ENCODE measurements at places on chromosomes 3 and 15.

DNA sequence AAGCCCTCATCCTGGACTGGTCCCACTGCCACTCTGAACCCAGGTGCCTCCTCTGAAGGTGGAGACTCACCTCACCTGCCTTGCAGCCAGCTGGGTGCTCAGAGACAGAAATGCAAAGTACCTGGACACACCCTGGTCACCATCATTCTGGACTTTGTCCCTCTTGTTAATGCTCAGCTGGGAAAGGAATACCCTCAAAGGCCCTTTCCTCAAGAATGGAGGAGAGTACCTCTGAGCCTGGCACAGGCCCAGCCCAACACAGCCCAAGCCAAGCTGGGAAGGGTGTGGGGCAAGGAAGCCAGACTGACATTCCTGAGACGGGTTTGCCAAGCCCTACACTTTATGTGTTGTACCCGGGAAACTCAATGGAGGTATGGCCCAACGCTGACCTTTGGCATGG lies 983 bp upstream of the ALAS1 start:
- no peak for DNase-seq

GRCh38 chr3:126964950-126965349 lies 18.0 kb upstream of the PLXNA1 start:
- no peak for DNase-seq

- DNase-seq: no peak
Observed at GRCh38 chr3:48338635-48339034, 5.2 kb upstream of the SPINK8 start.

- no peak for DNase-seq
Observed at GRCh38 chr3:136512381-136512780, 239.8 kb downstream of the STAG1 start.

- DNase-seq: no peak
Observed at GRCh38 chr15:64004056-64004455, 42.2 kb downstream of the DAPK2 start.

- no peak for DNase-seq
Observed at GRCh38 chr3:18725668-18726407, 300.7 kb upstream of the SATB1 start.

DNA sequence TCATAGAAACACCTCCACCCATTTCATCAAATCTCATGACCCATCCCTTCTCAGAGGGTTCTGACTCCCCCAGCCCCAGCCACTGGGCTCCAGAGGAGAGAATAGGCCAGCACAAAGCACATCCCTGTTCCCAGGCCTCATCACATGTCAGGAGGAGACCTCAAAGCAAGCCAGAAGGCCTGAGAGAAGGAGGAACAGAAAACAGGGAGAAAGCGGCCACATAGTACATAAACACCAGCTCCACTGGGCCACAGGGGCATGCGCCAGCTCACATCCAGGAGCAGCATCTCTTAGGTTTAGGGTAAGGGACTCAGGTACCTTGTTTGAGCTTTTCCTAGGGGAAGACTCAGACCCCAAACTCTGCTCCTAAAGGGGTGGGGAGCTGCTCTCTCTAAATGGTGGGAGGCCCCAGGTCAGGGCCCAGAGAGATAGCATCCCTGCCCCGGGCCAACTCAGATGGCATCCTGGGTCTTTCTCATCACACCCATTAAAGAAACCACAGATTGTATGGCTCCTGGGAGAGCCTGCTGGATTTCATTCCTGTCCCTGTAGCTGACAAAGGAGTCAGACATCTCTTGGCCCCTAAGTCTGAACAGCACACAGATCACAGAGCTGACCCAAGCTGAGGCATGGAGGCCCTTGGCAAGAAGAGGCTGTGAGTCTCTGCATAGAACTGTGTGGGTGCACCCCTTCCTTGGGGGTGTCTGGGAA lies 2.5 kb downstream of the SHF start:
- DNase-seq: no peak

GRCh38 chr3:99286266-99286845 lies 352.0 kb upstream of the COL8A1 start:
- no peak for DNase-seq

- no peak for DNase-seq
Observed at GRCh38 chr15:65033659-65034269, 4.3 kb upstream of the MTFMT start.

DNA sequence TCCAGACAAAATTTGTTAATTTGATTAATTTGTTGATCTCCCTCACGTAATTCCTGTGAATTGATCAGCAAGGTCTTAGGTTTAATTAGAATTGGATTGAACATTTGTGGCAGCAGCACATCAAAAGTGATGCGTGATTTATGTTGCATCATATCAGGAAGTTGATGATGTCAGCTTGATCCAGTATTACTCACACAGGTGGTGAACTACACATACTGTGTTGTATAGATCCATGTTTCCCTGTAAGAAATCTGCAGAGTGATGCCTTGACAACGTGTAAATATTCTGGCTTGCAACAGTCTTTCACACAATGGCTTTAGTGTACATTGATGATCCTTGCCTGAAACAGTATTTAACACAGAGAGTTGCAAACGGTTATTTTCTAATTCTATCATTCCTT lies 200.4 kb downstream of the ADAMTSL3 start:
- DNase-seq: peak; percentile 87

Measured in epithelial cell of prostate (primary cell).